ENCODE measurements at places on chromosomes 7 and 10. TPM values are rescaled to one million over a fixed set of nuclear protein-coding genes. Genes with fewer than 3 reads are reported as not detected.

- no peak overlapping the region for H3K27ac ChIP-seq
- H3K4me3 ChIP-seq: no peak overlapping the region
- H3K36me3 ChIP-seq: no peaks in the 10 kb centered on the region
- H3K27me3 ChIP-seq: no peaks in the 10 kb centered on the region
- no peak for DNase-seq
These were observed 5.0 kb upstream of the AQP1 start for GRCh38 chr7:30906515-30907240.

- peaks cover 5% of the 10 kb centered on the region for H3K4me1 ChIP-seq
- H3K27me3 ChIP-seq: no peaks in the 10 kb centered on the region
- no peak overlapping the region for H3K4me3 ChIP-seq
- no peak overlapping the region for H3K27ac ChIP-seq
These were observed 32.6 kb downstream of the HHEX start for GRCh38 chr10:92722349-92722748.

- H3K27ac ChIP-seq: no peak overlapping the region
- DNase-seq: no peak
- no peak overlapping the region for H3K4me3 ChIP-seq
- no peaks in the 10 kb centered on the region for H3K36me3 ChIP-seq
- H3K4me1 ChIP-seq: no peaks in the 10 kb centered on the region
These were observed 254.8 kb upstream of the ZNF32 start for GRCh38 chr10:43903451-43903850.

DNA sequence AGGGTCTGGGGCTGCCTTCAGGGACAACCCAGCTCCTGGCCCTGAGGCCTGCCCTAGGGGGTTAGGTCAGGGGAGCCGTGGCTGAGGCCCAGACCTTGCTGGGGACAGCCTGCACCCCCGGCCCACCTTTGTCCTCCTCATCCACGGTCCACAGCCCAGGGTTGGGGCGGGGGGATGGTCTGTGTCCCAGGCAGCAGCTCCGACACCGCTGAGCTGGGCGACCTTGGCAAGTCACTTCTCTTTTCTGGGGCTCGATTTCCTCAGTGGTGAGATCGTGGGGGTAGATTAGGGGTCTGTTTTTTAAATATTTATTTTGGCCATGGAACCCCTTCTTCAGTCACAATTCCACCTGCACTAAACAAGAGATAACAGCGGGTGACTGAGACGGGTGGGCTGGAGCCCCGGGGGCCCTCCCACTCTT, 30.9 kb downstream of the DNAJB12 start:
- no peaks in the 10 kb centered on the region for H3K27me3 ChIP-seq
- no peak overlapping the region for H3K27ac ChIP-seq
- H3K36me3 ChIP-seq: no peaks in the 10 kb centered on the region
- DNase-seq: no peak
- H3K4me3 ChIP-seq: no peak overlapping the region

DNA sequence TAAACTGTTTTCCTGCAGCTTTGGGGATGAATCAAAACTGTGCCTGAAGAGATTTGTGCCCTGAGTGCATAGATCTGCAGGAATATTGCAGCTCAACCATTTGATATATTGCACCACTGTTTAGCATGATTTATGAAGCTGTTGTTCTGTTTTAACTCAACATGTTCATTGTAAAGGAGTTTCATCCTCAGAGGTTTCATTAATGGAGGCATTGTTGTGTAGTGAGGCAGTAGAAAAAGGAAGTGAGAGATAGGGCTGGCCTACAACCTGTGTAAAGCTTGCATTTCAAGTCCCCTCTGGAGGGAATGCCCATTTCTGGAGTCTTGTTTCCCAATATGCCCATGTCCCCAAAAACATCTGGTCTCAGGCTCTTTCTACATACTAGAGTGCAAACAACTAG, 67.5 kb downstream of the DNAJC12 start:
- H3K27ac ChIP-seq: no peak overlapping the region
- no peaks in the 10 kb centered on the region for H3K36me3 ChIP-seq
- H3K4me3 ChIP-seq: no peak overlapping the region
- peaks cover 3% of the 10 kb centered on the region for H3K4me1 ChIP-seq

- H3K27ac ChIP-seq: no peak overlapping the region
- no peaks in the 10 kb centered on the region for H3K27me3 ChIP-seq
- DNase-seq: no peak
These were observed 249.8 kb upstream of the LYZL1 start for GRCh38 chr10:29039091-29039490.

The GSTO2 gene
- 12.0 TPM for total RNA-seq

- no peak overlapping the region for H3K27ac ChIP-seq
- DNase-seq: no peak
- H3K27me3 ChIP-seq: peaks cover 54% of the 10 kb centered on the region
These were observed 184.0 kb downstream of the DIP2C start for GRCh38 chr10:505419-505818.

GRCh38 chr10:43881657-43882056, 233.0 kb upstream of the ZNF32 start:
- H3K4me1 ChIP-seq: no peaks in the 10 kb centered on the region
- H3K36me3 ChIP-seq: no peaks in the 10 kb centered on the region
- H3K27ac ChIP-seq: no peak overlapping the region
- H3K4me3 ChIP-seq: no peak overlapping the region

The EPDR1 gene
- 5.3 TPM for total RNA-seq

- no peaks in the 10 kb centered on the region for H3K36me3 ChIP-seq
- H3K27me3 ChIP-seq: no peaks in the 10 kb centered on the region
- no peak overlapping the region for H3K4me3 ChIP-seq
- no peak for DNase-seq
- no peak overlapping the region for H3K27ac ChIP-seq
- H3K4me1 ChIP-seq: no peaks in the 10 kb centered on the region
These were observed 37.2 kb upstream of the RTKN2 start for GRCh38 chr10:62305813-62306212.

The AKR1C8 gene
- not detected for total RNA-seq

The CCDC3 gene
- 2.3 TPM for total RNA-seq

GRCh38 chr10:108755646-108756045, 1167.7 kb downstream of the XPNPEP1 start:
- H3K36me3 ChIP-seq: no peaks in the 10 kb centered on the region
- no peaks in the 10 kb centered on the region for H3K27me3 ChIP-seq
- no peaks in the 10 kb centered on the region for H3K4me1 ChIP-seq
- H3K27ac ChIP-seq: no peak overlapping the region
- H3K4me3 ChIP-seq: no peak overlapping the region
- no peak for DNase-seq

DNA sequence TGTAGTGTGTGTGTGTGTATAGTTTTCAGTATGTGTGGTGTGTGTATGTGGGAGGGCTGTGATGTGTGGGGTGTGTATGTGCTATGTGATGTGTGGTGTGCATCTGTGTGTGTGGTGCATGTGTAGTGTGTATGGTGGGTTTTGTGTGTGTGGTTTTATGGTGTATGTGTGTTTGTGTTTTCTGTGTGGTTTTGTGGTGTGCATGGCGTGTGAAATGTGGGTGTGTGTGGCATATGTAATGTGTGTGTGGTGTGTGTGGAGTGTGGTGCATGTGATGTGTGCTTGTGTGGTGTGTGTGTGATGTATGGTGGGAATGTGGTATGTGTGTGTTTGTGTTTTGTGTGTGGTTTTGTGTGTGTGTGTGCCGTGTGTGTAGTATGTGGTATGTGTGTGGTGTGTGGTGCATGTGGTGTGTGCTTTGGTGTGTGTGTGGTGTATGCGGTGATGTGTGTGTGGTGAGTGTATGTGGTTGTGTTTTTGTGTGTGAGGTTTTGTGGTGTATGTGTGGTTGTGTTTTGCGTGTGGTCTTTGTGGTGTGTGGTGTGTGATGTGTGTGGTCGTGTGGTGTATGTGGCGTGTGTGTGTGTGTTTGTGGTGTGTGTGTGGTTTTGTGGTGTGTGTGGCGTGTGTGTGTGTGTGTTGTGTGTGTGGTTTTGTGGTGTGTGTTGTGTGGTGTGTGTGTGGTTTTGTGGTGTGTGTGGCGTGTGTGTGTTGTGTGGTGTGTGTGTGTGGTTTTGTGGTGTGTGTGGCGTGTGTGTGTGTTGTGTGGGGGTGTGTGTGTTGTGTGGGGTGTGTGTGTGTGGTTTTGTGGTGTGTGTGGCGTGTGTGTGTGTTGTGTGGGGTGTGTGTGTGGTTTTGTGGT, 18.0 kb upstream of the PPP2R2D start:
- no peaks in the 10 kb centered on the region for H3K27me3 ChIP-seq
- no peaks in the 10 kb centered on the region for H3K4me1 ChIP-seq
- DNase-seq: peak; percentile 21
- no peak overlapping the region for H3K27ac ChIP-seq

GRCh38 chr10:17512341-17513001, 58.1 kb upstream of the ST8SIA6 start:
- H3K27me3 ChIP-seq: no peaks in the 10 kb centered on the region
- H3K4me1 ChIP-seq: no peaks in the 10 kb centered on the region
- H3K36me3 ChIP-seq: no peaks in the 10 kb centered on the region

DNA sequence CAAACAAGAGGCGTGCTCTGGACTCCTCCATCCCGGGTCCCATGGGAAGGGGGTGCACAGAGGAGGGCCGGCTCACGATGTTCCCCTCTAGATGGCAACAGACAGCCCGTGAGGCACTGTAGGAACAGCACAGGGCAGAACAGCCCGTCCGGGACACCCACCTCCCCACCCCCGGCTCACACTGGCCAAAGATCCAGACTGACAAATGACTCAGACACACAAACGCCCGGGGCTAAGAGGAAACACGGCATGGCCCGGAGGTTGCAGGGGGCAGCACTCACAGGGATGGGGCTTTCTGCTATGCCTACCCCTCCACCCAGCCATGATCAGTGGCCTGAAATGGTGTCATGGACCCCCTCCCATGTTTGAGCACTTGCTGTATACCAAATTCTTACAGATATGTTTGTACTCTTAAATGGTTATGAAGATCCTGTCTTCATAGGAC, 4.9 kb upstream of the ELN start:
- no peaks in the 10 kb centered on the region for H3K4me1 ChIP-seq
- no peaks in the 10 kb centered on the region for H3K27me3 ChIP-seq
- H3K36me3 ChIP-seq: no peaks in the 10 kb centered on the region
- H3K27ac ChIP-seq: no peak overlapping the region

Measured in H9 (cell line).